Vagina (tissue), 2 donors: ENCODE measurements at places on chromosomes 16 and 17.
A peak's percentile ranks its signal among the peaks of the same experiment; 100 is the strongest.

DNA sequence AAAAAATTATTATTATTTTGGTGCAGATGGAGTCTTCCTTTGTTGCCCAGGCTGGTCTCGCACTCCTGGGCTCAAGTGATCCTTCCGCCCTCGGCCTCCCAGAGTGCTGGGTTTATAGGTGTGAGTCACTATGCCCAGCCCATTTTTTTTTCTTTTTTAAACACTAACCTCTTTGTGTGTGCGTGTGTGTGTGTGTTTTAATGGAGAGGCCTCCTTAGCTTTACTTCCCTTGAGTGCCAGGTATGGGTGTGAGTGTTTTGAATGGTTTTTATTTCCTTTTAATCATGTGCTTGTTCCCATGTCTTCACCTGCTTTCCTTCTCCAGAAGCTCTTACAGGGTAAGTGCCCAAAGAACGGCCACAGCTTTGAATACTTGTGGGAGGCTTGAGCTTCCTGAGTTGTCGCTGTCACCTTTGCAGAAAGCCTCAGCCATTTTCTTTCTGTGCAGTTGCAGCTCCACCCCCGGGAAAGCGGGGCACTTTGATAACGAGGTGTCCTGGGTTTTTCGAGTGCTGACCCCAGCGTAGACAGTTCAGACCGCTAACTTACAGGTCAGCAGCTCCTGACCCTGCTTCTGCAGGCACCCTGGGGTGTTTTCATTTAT, 22.6 kb downstream of the AKAP1 start:
- DNase-seq: no peak
- H3K4me1 ChIP-seq: peaks cover 54% of the 10 kb centered on the region
- H3K27ac ChIP-seq: no peak overlapping the region
- no peak overlapping the region for H3K4me3 ChIP-seq

DNA sequence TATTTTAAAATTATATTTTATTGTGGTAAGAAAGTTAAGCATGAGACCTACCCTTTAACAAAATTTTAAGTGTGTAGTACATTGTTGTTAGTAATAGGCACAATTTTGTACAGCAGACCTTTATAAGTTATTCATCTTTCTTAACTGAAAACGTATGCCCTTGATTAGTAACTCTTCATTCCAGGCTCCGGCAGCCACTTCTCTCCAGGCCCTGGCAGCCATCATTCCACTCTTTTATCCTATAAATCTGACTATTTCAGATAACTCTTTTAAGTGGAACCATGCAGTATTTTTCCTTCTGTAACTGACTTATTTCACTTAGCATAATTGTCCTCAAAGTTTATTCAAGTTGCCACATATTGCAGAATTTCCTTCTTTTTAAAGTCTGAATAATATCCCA, 348.2 kb downstream of the CDH11 start:
- no peaks in the 10 kb centered on the region for H3K27me3 ChIP-seq
- no peak overlapping the region for H3K4me3 ChIP-seq
- no peak overlapping the region for H3K27ac ChIP-seq

- H3K27me3 ChIP-seq: no peaks in the 10 kb centered on the region
- peaks cover 8% of the 10 kb centered on the region for H3K4me1 ChIP-seq
- H3K4me3 ChIP-seq: no peak overlapping the region
- H3K36me3 ChIP-seq: no peaks in the 10 kb centered on the region
- no peak overlapping the region for H3K27ac ChIP-seq
- DNase-seq: no peak
Measured at GRCh38 chr16:2835638-2836493, 5.8 kb downstream of the ZG16B start.

GRCh38 chr16:4537376-4538343, 913 bp downstream of the CDIP1 start:
- peak; percentile 88 for DNase-seq
- H3K36me3 ChIP-seq: no peaks in the 10 kb centered on the region
- H3K27me3 ChIP-seq: no peaks in the 10 kb centered on the region
- peaks cover 32% of the 10 kb centered on the region for H3K4me1 ChIP-seq

GRCh38 chr16:57084257-57084770, 8.1 kb upstream of the CPNE2 start:
- H3K4me3 ChIP-seq: no peak overlapping the region
- no peaks in the 10 kb centered on the region for H3K27me3 ChIP-seq
- DNase-seq: no peak
- H3K36me3 ChIP-seq: no peaks in the 10 kb centered on the region
- H3K27ac ChIP-seq: no peak overlapping the region

- peaks cover 10% of the 10 kb centered on the region for H3K4me1 ChIP-seq
- no peak overlapping the region for H3K27ac ChIP-seq
- H3K4me3 ChIP-seq: no peak overlapping the region
Measured at GRCh38 chr17:81139428-81139827, 25.9 kb upstream of the PVALEF start.

- no peak overlapping the region for H3K27ac ChIP-seq
- H3K4me1 ChIP-seq: peaks cover 36% of the 10 kb centered on the region
- no peak for DNase-seq
- no peak overlapping the region for H3K4me3 ChIP-seq
- no peaks in the 10 kb centered on the region for H3K27me3 ChIP-seq
Measured at GRCh38 chr17:41456204-41456603, 11.0 kb downstream of the KRT32 start.

- no peak overlapping the region for H3K4me3 ChIP-seq
- H3K27me3 ChIP-seq: no peaks in the 10 kb centered on the region
- H3K4me1 ChIP-seq: peaks cover 59% of the 10 kb centered on the region
- H3K27ac ChIP-seq: peak overlapping the region; percentile 80
Measured at GRCh38 chr17:19313746-19314651, 48.5 kb downstream of the B9D1 start.

DNA sequence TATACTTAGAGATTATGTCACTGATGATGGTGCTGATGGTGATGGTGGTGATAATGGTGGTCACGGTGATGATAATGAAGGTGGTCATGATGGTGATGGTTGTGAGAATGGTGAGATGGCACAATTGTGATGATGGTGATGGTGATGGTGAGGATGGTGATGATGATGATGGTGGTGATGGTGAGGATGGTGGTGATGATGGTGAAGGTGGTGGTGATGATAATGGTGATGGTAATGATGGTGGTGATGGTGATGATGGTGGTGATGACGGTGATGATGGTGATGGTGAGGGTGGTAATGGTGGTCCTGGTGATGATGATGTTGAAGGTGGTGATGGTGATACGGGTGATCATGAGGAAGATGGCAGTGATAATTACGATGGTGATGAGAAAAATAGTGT, 5.5 kb upstream of the CDT1 start:
- no peaks in the 10 kb centered on the region for H3K27me3 ChIP-seq
- peaks cover 10% of the 10 kb centered on the region for H3K4me1 ChIP-seq
- H3K27ac ChIP-seq: no peak overlapping the region
- no peak for DNase-seq

GRCh38 chr16:61128545-61129323, 907.5 kb downstream of the CDH8 start:
- no peak overlapping the region for H3K4me3 ChIP-seq
- no peaks in the 10 kb centered on the region for H3K4me1 ChIP-seq
- H3K27ac ChIP-seq: no peak overlapping the region
- no peaks in the 10 kb centered on the region for H3K36me3 ChIP-seq
- no peak for DNase-seq

DNA sequence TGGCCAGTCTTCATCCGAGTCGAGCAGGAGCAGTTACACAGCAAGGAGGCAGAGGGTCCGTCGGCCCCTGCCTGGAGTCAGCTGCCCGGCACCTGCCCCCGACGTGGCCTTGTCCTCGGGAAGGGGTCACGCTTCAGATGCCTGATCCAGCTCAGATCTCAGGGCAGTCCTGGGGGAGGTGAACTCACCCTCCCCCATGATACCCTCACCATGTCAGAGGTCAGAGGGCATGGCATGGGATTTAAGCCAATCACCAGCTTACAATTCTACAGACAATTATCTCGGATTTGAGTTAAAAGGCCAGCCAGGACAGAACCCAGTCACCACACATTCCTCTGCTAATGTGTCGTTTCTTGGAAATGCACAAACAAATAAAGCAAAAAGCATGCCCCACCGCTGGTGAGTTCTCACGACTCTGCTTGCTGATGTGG, 211.3 kb downstream of the FOXL1 start:
- DNase-seq: no peak
- H3K36me3 ChIP-seq: no peaks in the 10 kb centered on the region
- no peaks in the 10 kb centered on the region for H3K4me1 ChIP-seq

- H3K4me3 ChIP-seq: no peak overlapping the region
- H3K4me1 ChIP-seq: no peaks in the 10 kb centered on the region
- DNase-seq: no peak
- H3K27me3 ChIP-seq: no peaks in the 10 kb centered on the region
Measured at GRCh38 chr16:24511174-24511573, 28.2 kb upstream of the RBBP6 start.

GRCh38 chr16:88713568-88714419, 7.5 kb downstream of the CTU2 start:
- no peaks in the 10 kb centered on the region for H3K4me1 ChIP-seq
- H3K4me3 ChIP-seq: no peak overlapping the region
- no peaks in the 10 kb centered on the region for H3K36me3 ChIP-seq
- no peak overlapping the region for H3K27ac ChIP-seq
- H3K27me3 ChIP-seq: no peaks in the 10 kb centered on the region

GRCh38 chr17:21215935-21216334, 2.0 kb upstream of the TMEM11 start:
- DNase-seq: no peak
- H3K36me3 ChIP-seq: no peaks in the 10 kb centered on the region
- H3K4me1 ChIP-seq: peaks cover 40% of the 10 kb centered on the region
- H3K4me3 ChIP-seq: no peak overlapping the region

- H3K4me3 ChIP-seq: peak overlapping the region; percentile 47
- no peaks in the 10 kb centered on the region for H3K27me3 ChIP-seq
- DNase-seq: no peak
- no peaks in the 10 kb centered on the region for H3K36me3 ChIP-seq
- H3K4me1 ChIP-seq: peaks cover 51% of the 10 kb centered on the region
- H3K27ac ChIP-seq: peak overlapping the region; percentile 79
Measured at GRCh38 chr17:1031711-1032110, 34.8 kb downstream of the TIMM22 start.

DNA sequence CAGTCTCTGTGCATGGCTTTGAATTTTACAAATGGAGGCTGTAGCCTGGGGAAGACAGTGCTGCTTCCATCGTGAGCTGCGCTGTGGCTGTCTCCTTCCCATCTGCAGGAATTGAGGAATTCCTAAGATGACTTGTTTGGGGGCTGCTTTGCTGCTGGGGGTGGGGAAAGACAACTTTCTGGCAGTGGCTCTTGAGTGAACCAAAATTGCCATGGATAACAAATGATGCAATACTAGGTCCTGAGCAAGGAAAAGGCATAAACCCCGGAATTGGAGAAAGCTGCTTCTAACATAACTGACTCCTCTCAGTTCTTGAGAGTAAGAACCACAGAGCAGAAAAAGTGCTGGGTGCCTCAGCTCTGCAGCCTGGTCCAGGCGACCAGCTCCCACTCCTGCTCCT, 245.0 kb upstream of the RPL38 start:
- no peak for DNase-seq
- H3K27ac ChIP-seq: no peak overlapping the region
- no peaks in the 10 kb centered on the region for H3K27me3 ChIP-seq
- H3K4me1 ChIP-seq: peaks cover 8% of the 10 kb centered on the region
- no peaks in the 10 kb centered on the region for H3K36me3 ChIP-seq
- no peak overlapping the region for H3K4me3 ChIP-seq

GRCh38 chr16:48383009-48383876, 2.0 kb downstream of the SIAH1 start:
- H3K4me1 ChIP-seq: peaks cover 63% of the 10 kb centered on the region
- peak overlapping the region; percentile 99 for H3K27ac ChIP-seq
- no peaks in the 10 kb centered on the region for H3K27me3 ChIP-seq

GRCh38 chr17:16511593-16511992, 19.6 kb upstream of the LRRC75A start:
- H3K27me3 ChIP-seq: no peaks in the 10 kb centered on the region
- no peaks in the 10 kb centered on the region for H3K4me1 ChIP-seq
- no peak overlapping the region for H3K27ac ChIP-seq
- H3K36me3 ChIP-seq: no peaks in the 10 kb centered on the region
- H3K4me3 ChIP-seq: no peak overlapping the region

- DNase-seq: no peak
- no peak overlapping the region for H3K4me3 ChIP-seq
- H3K27ac ChIP-seq: no peak overlapping the region
- H3K4me1 ChIP-seq: peaks cover 32% of the 10 kb centered on the region
- H3K27me3 ChIP-seq: peaks cover 14% of the 10 kb centered on the region
Measured at GRCh38 chr17:46815474-46816353, 2.8 kb downstream of the WNT3 start.

DNA sequence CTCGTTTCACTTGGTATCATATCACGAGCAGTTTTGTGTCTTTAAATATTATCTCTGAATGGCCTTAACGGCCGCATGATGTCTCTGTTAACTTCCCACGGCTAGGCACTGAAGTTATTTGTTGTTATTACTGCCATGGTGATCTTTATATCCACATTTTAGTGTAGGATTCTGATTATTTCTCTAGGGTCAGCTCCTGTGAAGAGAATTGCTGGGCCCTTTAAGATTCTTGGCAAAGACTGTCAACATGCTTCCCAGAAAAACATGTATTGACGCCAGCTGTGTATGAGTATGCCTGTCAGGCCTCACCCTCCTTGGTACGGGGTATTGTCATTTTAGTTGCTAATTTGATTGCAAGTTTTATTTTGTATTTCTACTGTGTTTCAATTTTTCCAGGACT, 263.5 kb downstream of the SNX29 start:
- H3K36me3 ChIP-seq: no peaks in the 10 kb centered on the region
- DNase-seq: no peak
- H3K27ac ChIP-seq: no peak overlapping the region
- H3K4me1 ChIP-seq: no peaks in the 10 kb centered on the region

DNA sequence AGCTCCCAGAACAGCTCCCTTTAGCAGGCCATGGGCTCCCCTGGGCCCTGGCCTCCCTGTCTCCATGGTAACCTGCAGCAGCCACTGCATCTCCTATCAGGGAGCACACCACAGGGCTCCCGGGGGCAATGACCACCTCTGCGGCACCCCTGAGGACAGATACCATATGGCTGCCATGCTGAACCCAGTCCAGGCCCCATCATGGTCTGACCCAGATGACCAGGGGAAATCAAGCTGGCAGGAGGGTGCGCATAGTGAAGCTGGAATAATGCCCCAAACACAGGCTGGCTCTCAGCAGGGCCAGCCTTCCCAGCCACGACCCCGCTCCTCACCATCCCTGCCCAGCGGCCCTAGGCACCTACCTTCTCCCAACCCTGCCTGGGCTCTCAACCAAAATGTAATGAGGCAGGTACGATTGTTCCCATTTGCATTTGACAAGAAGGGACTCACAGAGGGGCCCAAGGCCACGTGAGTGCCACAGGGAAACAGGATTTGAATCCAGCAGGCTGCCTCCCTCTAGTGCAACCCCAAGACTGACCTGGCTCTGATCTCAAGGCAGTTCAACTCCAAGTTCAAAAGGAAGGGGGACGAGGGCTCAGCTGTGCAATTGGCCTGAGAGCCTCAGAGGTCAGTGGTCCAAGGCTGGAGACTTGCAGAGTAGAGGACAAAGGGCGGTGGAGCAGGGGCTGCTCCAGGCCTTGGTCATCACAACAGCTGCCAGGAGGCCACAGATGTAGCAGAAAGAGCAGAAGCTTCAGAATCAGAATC, 2.4 kb downstream of the RUNDC3A start:
- peaks cover 28% of the 10 kb centered on the region for H3K4me1 ChIP-seq
- no peak overlapping the region for H3K27ac ChIP-seq
